Activated T-cell treated with anti-CD3 and anti-CD28 coated beads for 4 hours (primary cell): ENCODE measurements at places on chromosomes 2 and 18.

DNA sequence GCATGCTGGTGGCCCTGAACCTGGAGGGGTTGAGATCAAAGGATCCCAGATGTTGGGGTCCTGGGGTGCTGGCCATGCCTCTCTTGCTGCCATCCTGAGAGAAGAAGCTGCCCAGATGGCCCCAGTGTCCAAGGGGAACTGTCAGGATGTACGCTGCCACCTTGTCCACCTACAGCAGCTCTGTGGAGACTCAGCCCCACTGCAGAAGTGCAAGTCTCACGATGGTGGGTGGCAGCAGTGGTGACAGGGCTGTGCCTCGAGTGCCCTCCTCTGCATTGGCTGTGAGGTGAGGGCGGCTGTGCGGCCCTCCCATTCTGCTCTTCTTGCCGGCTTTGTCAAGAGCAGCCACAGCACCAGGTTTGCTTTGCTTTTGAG, 24.7 kb downstream of the ODC1 start:
- DNase-seq, result no peak

DNA sequence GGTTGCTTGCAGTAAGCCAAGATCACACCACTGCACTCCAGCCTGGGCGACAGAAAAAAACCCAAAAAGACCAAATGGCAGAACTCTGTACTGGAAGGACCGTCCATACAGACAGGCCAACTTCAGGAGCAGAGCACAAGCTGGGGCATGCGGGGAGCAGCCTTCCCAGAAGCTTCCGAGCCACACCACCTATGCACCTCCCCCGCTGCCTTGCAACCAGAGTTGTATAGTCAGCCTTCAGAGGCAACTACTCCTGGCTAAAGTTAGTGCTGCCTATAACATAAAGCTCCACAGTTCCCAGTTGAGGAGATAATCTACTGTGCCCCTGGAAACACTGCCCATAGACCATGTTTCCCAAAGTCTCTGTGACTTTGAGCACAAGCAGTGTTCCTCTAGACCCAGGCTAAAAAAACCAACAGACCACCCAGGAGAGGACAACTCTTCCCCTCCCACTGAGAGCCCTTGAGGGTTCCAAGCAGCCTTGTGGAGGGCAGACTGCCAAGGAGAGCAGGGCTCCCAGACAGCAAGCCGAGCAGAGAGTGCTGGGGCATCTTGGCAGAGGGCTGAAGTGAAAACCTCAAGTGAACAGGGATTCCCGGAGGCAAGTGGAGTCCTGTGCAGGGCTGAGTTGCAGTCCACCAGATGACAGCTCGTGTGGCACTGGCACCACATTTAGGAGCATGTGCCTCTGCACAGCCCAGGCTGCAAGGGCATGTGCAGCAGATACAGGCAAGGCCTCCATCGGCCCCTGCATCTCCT, 6.8 kb downstream of the SFT2D3 start:
- DNase-seq, result no peak

DNA sequence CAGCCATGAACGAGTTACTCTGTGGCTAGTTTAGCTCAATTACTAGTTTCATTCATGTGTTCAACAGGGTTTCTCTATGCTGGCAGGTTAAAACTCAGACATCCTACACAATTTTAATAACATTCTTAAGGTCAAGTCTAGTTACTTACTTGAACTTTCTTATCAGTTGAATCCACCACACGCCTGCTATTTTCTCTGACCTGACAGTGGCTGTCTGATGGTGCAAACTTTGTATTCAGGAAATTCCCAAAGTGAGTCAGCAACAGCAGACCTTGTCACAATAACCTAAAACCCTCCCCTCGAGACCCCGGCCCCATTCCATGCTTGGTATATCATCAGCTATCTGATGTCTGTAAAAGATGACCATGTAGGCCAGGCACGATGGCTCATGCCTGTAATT, 20.8 kb upstream of the CIDEA start:
- no peak for DNase-seq

GRCh38 chr18:34972765-34973414, 68.3 kb upstream of the MAPRE2 start:
- DNase-seq, result no peak

GRCh38 chr2:15243762-15244161, 317.4 kb downstream of the NBAS start:
- no peak for DNase-seq

GRCh38 chr2:231355508-231356465, 39.7 kb upstream of the B3GNT7 start:
- no peak for DNase-seq

GRCh38 chr2:54975598-54976492, 74.4 kb downstream of the RTN4 start:
- no peak for DNase-seq

- no peak for DNase-seq
Observed at GRCh38 chr2:190887089-190887488, 6.5 kb downstream of the GLS start.

DNA sequence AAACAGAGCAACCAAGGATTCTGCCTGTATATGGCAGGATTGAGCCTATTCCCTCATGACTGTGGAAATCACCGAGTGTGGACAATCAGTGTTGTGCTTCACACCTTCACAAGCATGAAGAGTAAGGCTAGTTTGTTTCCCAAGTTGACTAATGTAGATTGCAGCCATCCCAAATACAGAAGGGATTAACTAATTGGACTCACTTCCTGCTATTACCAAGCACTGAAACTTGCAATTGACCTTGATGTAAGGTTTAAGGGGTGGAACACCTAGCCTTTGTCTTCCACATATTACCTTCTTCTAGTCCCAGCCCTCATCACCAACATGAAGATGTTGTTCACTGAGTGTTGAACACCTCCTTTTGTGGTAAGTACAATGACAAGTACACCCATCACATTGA, 120.9 kb upstream of the RND3 start:
- no peak for DNase-seq

DNA sequence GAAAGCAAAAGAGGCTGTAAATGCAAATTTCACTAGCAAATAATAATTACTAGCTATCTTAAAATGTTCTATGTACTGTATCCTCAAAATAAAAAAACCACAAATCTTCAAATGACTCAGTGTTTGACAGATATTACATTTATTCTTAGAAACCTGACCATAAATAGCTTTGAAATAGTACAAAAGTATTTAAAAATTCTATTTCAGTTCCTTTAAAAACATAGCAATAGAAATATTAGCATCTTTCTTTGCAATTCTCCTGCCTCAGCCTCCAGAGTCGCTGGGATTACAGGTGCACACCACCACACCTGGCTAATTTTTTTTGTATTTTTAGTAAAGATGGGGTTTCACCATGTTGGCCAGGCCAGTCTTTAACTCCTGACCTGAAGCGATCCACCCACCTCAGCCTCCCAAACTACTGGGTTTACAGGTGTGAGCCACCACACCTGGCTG, 50.6 kb downstream of the MSH6 start:
- no peak for DNase-seq

DNA sequence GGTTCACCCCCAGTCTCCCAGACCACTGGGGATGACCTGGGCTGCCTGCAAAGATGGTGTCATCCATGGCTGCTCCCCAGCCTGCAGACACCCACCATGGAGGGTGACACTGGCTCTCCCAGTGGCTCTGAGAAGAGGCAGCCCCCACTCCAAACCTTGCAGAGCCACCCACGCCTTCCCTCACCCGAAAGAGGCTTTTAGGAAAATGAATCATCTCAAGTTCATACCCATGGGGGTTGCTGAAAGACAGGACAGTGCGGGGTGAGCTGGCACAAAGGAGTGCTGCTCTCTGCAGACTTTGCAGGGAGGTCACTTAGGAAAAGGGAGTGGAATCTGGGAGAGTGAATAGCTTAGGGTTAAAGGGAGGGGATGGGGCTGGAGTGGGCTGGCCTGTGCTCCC, 36.4 kb downstream of the MPHOSPH10 start:
- DNase-seq, result no peak

- DNase-seq, result no peak
Observed at GRCh38 chr18:13379930-13380690, 161.6 kb downstream of the LDLRAD4 start.

DNA sequence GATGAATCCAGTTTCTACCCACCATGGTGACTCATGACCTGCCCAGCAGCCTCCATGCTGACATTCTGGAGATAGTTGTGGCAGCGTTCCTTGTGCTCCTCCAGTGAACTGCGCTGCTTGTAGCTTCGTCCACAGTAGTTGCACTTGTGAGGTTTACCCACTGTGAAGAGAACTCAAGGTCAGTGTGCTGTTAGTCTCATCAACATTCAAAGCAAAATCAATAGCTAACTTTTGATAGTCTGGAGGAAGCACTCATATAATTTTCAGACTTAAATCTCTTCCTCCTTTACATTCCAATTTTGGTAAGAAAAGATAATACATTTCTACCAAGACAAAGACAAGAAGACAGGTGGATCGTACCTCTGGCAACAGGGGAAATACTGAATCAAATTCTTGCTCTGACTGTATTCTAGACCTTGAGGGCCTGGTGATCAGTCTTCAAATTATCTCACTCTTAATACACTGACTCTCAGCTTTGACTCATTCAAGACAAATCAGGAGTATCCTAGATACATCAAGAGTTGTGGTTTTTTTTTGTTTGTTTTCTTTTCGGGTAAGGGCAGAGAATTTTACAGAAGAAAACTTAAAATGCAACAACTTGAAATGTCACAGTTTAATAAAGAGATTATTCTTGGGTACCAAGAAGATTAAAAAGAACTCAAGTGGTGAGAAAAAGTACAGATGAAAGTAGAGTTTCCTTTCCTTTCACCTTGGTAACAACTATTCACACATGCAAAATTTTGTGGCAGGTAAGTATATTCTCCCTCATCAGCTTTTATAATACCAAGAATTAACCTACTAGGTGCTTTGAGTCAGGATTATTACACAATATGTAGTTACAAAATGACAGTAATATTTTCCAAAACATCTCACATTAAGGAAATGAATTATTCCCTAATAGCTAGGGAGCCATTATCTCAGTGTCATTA, 129.2 kb downstream of the IKZF2 start:
- DNase-seq, result no peak

DNA sequence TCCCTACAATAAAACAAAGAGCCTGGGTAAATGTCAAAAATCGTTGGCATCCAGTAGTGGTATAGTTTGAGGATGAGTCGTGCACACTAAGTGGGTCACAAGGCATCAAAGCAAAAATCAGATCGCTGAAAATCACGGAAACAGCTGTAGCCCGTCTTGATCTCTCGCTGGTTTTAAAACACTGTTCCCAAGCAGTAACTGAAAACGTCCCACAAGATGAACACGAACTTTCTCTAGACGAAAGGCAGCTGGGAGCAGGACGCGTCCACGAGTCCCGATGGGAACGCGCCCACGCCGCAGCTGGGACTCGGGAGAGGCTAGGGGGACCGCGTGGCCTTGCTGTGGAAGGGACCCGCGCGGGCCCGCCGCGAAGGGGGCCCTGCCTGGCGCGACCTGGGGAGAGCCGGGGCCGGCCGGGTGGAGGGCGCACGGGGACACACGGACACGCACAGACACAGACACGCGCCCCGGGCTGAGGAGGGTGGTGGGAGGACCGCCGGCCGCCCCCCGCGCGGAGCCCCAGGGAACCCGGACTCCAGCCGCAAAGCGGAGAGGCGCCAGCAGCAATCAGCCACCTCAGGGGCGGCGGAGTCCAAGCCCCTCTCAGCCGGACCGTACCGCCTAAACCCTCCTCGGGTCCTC, 651 bp downstream of the STK17B start:
- no peak for DNase-seq

DNA sequence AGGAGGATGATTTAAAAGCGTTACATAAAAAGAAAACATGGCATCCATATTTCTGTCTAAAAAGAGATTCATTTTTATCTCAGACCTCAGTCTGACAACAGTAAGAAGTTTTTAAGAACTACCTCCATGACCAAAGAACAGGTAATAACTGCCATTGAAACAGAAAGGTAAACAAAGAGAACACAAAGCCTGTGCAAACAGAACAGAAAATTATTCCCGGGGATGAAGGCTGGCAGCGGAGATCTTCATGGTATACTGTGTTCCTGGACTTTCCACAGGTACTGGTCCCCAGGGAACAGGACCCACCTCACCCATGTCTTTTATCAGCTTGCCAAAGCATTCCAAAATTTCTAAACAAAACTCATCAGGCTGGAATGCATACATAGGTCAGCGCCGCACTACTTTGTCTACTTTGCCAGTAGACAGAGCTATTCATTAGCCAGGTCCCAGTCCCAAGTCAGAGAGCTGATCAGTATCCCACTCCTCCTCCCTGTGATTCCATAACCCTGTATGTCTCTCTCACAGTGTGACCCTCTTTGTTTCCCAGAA, 277.3 kb downstream of the MBD2 start:
- DNase-seq, result no peak

GRCh38 chr18:8450898-8451665, 158.2 kb upstream of the RAB12 start:
- no peak for DNase-seq

DNA sequence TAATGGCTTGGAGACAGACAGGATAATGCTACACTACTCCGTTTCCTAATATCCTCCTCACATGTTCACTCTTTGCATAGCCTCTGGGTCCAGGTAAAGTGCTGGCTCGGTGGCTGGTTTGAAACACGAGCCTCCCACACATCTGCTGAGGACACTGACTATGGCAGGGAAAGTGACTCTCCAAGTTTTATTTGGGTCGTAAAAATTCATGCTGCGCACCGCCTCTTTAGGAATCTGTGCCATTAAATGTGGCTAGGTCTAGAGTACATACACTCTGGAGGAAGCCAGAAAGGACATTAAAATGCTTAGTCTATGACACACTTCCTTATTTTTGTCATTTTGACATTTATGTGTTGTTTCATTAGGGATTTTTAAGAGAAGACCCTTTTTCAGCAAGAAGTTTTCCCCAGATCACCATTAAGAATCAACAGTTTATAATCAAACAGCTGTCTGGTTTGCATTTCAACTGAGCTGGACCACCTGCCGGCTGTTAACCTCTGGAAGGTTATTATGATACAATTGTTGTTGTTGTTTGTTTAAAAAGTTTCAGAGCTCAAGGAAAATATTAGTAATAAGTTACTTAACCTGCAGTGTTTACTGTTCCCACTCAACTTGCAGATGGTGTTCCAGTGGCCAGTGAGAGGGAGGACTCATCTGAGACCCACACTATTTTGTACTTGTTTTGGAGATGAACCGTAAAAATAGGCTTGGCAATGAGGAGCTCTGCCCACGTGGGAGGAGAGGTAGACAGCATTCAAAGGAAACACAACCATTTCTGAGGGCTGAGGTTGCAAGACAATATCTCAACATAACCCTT, 443.3 kb upstream of the MEIS1 start:
- no peak for DNase-seq

DNA sequence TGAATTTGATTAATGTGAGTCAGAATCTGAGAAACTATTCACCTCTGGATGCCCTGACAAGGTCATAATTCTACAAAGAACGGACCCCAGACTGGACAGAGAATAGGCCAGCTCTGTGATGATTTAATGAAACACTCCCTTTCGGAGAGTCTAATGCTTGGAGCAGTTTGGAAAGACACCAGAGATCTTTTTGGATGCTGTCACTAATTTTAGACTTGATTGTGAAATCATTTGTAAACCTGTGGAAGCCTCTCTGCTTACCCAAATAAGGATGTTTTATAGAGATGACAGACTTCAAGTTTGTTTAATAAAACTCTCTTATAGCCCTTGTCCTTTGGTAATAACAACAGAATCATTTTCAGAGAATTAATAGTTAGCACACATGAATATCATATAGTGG, 83.5 kb downstream of the MYL12B start:
- no peak for DNase-seq
